ENCODE measurements at places on chromosomes 12 and 14.

GRCh38 chr12:131092901-131093603, 139.3 kb downstream of the ADGRD1 start:
- DNase-seq = no peak

GRCh38 chr12:22101749-22102243, 55.8 kb downstream of the CMAS start:
- DNase-seq = no peak

DNA sequence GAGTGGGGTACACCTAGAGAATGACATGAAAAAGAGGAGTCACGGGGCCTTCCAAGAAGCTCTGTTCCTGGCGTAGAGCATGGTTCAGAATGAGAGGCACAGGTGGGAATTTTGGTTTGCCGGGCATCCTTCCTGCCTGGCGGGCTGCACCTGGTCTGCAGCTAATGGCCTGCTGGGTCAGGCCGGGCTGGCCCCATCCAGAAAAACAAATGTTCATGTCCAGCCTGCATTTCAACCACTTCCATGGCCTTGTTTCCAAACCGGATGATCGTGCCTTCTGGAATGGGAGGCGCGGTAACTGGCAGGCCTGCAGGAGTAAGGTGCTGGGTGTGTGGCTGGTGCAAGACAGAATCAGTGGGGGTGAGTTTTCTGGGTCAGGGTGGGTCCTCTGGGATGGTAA, 14.4 kb downstream of the TEAD4 start:
- DNase-seq = no peak

- DNase-seq = no peak
Observed at GRCh38 chr12:53056901-53057300, 7.0 kb downstream of the TNS2 start.

GRCh38 chr12:50132505-50133135, 20.6 kb downstream of the COX14 start:
- DNase-seq = no peak

- DNase-seq = no peak
Observed at GRCh38 chr12:109735825-109736551, 22.4 kb downstream of the FAM222A start.

DNA sequence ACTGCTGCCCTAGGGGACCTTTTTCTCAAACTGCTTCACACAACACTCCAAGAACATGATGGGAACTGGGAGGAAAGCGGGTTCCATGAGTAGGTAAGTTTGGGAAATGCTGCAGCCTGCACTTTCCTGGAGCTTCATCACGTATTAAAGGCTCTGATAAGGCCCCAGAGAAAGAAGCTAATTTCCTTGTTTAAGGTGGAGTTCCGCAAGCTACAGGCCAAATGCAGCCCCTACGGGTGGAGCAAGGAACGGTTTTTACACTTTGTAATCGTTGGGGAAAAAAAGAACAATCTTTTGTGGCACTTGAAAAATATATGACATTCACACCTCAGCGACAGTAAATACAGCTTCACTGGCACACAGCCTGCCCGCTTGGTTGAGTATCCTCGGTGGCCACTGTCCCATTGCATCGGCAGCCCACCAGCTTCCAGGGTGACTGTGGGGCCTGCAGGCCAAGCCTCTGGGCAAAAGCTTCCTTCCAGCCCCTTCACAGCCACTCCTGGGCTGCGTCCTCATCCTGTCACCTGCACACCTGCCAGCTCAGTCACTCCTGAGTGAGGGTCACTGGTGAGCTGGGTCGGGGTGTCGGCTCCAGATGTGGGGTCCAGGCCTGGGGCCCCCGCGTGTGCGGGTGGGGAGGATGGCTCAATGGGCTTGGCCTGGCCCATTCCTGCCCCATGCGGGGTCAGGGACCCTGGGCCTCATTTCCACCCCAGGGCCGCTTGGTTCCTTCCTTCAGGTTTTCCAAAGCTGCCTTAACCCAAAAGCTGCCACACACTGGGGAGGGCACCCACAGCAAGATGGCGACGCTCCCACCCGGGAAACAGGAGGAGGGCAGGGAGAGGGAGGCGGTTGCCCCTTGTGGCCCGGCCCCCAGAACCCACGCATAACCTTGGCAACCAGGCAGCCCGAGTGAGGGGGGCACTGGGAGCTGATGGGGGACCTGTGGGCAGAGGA, 2.4 kb downstream of the AMN start:
- no peak for DNase-seq

DNA sequence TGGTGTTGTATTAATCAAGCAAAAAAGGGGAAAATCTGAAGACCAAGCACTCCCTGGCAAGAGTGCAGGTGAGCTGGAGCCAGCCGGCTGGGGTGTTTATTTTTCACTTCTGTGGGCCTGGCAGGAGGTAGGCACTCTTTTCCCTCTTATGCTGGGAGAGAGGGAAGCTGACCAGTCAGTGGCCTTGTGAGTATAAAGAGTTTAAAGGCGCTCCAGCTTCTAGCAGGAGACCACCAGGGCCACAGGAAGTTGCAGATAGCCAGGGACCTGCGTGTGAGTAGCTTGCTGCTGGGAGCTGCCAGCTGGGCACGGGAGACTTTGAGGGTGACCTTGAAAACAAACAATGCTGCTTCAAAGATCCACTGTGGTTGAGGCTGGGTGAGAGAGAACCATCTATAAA, 217.4 kb upstream of the PWP1 start:
- DNase-seq = no peak

- DNase-seq = no peak
Observed at GRCh38 chr12:113955109-113955970, 10.8 kb downstream of the RBM19 start.

GRCh38 chr12:1357171-1357570, 237.2 kb downstream of the FBXL14 start:
- no peak for DNase-seq

DNA sequence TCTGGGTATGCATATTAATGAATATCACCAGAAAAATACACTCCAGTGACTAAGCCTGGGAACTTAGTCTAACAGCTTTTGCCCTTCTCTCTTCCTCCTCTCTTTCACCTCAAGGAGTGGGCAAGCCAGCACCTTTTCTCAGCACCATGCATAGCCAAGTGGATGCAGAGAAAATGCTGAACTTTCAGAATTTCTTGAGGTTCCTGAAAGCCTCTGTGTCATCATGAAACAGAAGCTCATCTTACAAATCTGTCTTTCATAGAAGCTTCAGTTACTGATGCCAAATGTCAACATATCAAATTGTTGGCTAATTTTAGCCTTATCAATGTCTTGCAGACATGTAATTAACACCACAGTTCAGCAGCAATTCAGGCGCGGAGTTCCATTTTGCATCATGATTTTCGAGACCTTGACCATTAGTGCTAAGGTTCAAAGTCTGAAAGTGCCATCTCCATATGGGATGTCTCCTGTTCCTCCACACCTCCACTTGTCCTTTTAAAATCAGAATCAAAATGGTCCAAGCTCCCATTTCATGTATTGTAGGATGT, 51.1 kb upstream of the RPH3A start:
- DNase-seq = no peak

GRCh38 chr12:124352839-124353238, 57.9 kb downstream of the RFLNA start:
- DNase-seq = no peak

GRCh38 chr14:68084256-68084655, 264.7 kb downstream of the RAD51B start:
- no peak for DNase-seq

DNA sequence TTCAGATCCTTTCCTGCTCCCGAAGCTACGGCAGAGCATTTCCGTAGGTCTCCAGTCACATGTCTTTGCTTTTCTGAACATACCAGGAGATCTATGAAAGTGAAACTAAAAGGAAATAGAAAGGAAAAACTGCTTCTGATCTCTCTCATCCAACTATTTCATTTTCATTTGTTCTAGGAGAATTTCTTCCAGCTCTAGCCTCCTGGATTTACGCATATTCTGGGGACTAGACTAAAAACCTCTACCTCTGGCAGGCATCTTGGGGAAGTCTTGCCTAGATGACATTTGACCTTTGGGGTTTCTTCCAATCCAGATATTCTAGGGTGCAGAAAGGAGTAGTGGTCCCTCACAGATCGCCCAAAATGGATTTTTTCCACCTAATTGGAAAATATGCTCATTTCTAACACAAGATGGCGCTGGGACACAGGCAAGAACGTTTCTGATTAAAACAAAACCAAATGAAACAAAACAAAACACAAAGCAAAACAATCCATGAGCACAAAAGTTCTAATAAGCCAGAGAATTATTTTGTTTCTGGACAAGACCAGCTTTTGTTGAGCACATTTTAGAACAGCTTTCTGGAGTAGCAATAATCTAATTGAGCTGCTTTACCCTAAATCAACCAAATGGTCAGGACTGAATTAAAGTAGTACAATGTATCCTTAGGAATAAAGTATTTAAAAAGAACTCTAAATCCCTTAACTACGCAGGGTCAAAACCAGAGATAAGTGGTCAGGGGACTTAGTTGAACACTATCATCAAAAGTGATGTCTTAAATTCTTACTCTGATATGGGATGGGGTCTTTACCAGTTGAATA, 12.3 kb upstream of the PARP11 start:
- no peak for DNase-seq

GRCh38 chr14:34070917-34071407, 120.1 kb upstream of the EGLN3 start:
- DNase-seq = no peak

DNA sequence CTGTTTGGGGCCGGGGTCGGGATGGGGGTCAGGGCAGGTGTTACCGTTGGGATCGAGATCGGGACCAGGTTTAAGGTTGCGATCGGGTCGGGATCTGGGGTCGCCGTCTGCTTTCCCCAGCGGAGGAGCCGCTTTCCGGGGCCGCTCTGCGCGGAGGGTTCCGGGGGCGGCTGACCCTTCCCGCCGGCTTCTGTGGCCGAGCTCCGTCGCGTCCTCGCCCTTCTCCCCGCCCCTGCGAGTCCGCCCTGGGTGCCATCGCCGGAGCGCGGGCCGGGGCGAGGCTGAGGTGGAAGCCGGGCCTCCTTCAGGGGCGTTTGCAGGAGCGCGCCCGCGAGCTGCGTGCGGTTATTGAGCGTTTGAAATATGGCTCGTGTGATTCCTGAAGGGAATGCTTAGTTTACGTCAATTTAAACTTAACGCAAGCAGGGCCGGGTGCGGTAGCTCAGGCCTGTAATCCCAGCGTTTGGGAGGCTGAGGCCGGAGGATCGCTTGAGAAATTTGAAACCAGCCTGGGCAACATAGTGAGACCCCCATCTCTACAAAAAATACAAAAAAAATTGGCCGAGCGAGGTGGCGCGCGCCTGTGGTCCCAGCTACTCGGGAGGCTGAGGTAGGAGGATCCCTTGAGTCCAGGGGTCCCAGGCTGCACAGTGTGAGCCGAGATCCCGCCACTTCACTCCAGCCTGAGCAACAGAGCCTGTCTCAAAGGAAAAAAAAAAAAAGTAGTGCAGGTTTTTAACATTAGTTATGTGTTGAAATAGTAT, 620 bp downstream of the PGAM5 start:
- DNase-seq = no peak

- DNase-seq = no peak
Observed at GRCh38 chr12:24470050-24470449, 478.9 kb downstream of the BCAT1 start.

DNA sequence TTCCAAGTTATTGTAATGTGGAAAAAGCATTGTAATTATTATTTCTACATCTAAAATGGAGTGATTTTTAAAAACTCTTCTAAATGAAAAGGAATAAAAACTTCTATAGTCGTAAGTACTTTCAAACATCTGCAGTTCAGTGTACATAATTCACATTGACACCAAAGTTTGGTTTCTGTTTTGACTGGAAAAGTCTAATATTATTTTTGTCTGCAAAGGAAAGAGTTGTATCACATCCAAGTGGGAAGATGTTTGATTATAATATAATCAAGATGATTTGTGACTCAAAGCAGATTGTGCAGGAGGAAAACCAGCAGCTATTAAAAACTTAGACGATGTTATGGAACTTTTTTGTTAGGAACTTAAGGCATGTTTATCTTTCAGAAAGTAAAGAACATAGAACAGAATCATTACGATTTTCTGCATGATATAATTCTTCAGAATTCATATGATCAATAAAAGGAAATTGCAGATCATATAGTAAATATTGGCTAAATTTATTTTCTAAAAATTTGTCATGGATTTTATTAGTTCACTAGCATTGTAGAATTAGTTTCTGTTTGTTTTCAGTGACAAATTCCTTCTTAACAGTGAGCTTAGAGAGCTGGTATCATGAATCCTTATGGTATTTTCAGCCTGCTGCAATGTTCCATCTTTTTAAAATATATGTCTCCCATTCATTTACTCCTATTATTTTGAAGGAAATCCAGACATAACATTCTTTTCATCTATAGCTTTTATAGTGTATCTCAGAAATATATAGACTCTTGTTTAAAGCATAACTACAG, 145.8 kb downstream of the MIPOL1 start:
- DNase-seq = no peak

- DNase-seq = no peak
Observed at GRCh38 chr12:88182416-88182815, 40.3 kb downstream of the TMTC3 start.

Measured in NCI-H1417 treated with DMSO at 0.1 percent for 48 hours (cell line).